ENCODE measurements at places on chromosomes 5 and 9.
A peak's percentile ranks its signal among the peaks of the same experiment; 100 is the strongest.

GRCh38 chr9:6543204-6543603 lies 102.3 kb downstream of the GLDC start:
- DNase-seq, result no peak

- DNase-seq, result no peak
Measured at GRCh38 chr5:116660929-116661328, 86.3 kb upstream of the SEMA6A start.

GRCh38 chr5:144691936-144692335 lies 521.3 kb downstream of the KCTD16 start:
- DNase-seq, result no peak

GRCh38 chr5:110977915-110978314 lies 93.6 kb upstream of the TSLP start:
- no peak for DNase-seq

GRCh38 chr5:93378073-93378472 lies 202.9 kb downstream of the NR2F1-AS1 start:
- DNase-seq, result no peak

DNA sequence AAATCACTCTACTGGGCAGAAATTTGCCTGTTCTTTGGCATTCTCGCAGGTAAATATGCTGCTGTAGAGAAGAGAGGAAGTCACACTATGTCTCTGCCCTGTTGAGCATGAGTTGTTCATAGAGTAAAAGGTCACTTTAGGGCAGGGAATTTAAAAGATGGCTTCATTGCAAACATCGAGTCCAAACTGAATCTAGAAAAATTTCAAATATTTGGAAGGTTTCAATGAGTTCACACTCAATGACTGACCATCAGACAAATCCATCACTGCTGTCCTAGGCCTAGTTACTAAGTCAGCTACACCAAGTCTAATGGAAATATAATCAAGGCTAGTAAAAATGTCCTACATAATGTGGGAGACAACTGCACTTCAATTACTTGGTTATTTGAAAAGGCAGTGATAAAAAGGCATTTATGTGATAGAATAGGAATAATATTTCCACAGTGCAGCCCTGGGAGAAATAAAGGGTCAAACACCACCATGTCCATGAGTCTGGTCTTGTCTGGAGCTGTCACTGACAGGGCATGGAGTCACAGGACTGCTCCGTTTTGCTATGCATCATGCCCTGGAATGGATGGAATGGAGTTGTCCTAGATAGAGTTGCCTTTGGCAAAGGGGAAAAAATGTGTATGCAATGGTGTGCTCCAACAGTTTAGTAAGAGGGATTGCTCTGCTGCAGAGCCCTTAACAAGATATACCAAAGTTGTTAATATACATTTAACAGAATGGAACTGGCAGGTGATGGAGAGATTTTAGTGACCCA lies 218.5 kb upstream of the DAPK1 start:
- no peak for DNase-seq

GRCh38 chr9:112403614-112404201 lies 23.8 kb downstream of the HSDL2 start:
- no peak for DNase-seq

DNA sequence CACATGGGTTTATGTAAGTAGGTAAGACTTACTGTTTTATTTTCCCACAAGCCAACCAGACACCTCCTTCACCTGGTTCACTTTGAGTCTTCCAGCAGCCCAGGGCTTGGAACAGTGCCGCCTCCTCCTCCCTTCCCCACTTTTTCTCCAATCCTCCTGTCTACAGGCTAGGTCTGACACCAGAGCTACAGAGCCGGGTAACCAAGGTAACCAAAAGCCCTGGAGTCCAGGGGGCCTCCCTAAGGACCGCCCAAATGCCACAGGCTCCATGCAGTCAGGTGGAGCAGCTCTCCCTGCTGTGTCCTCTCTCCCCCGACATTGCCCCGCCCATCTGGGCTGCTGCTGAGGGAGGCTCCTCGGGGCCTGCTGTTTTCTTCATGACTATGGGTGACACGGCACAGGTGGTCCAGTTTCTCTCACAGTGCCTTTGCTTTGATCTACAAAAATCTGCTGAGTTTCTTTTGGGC lies 138.0 kb upstream of the EFNA5 start:
- DNase-seq, result no peak

- no peak for DNase-seq
Measured at GRCh38 chr9:70603020-70603411, 188.6 kb upstream of the KLF9 start.

DNA sequence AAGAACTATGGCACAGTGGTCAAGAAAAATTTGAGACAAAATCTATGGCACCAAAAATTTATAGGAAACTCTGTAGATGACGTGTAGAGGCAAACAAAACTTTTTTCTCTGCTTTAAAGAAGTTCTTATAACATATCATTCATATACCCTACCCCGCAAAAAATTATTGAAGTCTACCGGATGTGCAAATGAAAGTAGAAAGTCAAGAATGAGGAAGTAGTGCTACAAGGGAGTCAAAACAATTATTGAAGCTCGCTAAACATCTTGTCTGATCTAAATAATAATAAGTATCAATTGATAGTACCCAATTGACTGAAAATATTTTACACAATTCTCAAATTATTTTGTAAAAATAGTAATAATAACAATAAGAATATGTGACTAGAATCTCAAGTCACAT lies 398.5 kb downstream of the TAF11L14 start:
- no peak for DNase-seq

DNA sequence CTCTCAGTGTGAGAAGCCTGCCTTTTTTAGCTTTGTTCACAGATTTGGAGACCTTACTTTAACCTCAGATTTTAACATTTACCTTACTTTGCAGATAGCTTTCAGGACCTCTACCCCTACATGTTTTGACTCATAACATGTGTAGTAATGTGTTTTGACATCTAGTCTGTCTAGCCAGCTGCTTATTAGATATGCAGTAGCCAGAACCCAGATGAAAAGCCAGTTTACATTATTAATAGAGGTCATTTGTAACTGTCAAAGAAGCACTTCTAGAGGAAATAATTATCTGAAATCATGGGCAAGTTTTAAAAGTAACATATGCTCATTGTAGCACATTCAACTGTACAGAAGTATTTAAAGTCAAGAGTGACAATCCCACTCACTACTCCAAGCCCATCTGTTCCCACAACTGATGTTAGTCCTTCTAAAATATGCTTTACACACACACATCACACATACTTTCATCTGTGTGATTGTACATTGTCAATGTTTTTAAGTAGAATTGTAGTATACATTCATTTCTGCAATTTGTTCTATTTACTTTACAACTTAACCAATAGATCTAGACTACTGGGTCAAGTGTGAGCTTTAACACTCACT lies 71.8 kb upstream of the NIPAL4 start:
- DNase-seq, result no peak

GRCh38 chr9:137688725-137689124 lies 69.9 kb downstream of the EHMT1 start:
- DNase-seq, result no peak

- no peak for DNase-seq
Measured at GRCh38 chr5:179271821-179272325, 73.4 kb downstream of the ADAMTS2 start.

DNA sequence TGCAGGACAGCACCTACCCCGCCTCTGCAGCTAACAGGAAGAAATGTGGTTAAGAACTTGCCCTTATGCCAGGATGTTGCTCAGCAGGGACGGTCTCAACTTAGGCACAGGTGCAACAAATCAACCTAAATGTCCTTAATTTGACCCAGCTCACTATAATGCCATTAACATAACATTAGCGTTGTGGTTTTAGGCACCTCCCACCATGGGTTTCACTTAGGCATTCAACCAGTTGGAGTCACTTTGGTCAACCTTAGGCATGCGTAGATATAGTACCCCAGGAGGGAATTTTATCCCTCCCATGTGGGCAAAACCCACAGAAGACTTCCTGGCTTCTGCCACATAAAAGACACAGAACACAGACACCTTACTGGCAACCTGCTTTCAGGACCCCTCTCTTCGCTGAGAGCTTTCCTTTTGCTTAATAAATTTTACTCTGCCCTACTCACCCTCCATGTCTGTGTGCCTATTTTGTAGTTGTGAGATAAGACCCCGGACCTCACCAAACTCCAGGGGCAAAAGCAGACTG lies 8.7 kb upstream of the ERAP1 start:
- peak; percentile 65 for DNase-seq

- DNase-seq, result no peak
Measured at GRCh38 chr5:69167493-69167855, 524 bp downstream of the CCNB1 start.

- no peak for DNase-seq
Measured at GRCh38 chr9:5560443-5561100, 50.2 kb downstream of the PDCD1LG2 start.

- DNase-seq, result no peak
Measured at GRCh38 chr5:57358796-57359592, 123.6 kb downstream of the ACTBL2 start.
